ENCODE measurements at places on chromosomes 7 and 10.

DNA sequence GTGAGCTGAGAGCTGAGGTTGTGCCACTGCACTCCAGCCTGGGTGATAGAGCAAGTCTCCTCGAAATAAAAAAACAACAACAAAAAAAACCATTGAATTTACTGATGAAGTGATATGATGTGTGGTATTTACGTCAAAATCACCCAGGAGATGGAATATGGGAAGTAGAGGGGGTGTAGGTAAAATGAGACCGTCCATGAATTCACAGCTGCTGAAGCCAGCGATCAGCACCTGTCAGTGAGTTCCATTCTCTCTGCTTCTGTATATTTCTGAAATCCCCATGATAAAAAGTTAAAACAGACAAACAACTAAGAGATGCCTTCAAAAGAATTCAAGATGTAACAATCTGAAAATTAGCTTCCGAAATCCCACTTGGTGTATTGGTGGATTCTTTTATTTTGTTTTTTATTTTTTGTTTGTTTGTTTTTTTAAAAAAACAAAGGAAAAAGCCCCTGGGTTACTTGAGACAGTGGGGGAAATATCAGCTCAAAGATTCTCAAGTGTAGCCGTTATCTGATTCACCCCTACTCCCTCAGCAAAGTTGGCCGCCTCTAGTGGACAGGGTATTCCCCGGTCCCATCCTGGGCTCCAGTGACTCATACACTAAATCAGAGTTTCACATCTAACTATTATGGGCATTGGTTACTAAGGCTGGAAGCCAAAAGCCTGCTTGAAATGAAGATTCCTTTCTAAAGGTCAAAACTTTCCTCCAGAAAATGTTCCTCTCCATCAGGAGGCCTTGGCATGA is 76.4 kb downstream of the MAP3K8 start:
- DNase-seq, result no peak

DNA sequence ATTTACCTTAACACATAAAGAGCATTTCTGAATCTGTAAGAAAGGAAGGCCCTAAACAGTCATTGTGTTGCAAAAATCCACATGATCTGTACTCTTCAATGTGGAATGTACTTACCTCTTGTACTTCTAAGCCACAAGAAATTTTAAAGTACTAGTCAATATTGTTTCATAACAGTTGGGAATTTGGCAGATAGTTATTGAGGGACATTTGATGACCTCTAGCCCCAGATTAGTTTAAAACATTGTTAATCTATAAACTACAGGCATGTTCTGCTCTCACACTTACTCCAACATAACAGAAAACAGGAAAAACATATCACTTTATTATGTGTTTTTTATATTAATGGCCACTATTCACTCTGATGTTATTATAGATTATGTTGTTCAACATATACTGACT is 985.7 kb upstream of the LRRTM3 start:
- no peak for DNase-seq

DNA sequence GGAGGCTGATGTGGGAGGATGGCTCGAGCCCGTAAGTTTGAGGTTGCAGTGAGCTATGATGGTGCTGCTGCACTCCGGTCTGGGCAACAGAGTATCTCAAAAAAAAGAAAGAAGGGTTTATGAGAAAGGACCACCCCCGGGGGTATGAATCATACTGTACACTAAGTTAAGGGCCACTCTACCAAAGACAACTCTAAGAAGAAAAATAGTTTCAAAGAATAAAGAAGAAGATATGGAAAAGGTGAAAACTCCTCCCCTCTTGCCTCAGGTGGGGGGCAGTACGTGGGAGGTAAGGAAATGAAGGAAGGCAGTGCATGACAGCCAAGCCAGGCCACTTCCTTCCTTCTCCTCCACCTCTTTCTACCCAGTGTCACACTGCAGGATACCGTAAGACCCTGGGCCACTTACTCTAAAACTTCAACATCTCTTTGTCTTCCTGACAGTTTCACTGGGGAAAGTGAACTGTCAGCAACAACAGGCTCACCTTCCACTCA is 61.3 kb downstream of the PIP4K2A start:
- DNase-seq, result no peak

- no peak for DNase-seq
Measured at GRCh38 chr10:29353887-29354561, 65.2 kb downstream of the LYZL1 start.

DNA sequence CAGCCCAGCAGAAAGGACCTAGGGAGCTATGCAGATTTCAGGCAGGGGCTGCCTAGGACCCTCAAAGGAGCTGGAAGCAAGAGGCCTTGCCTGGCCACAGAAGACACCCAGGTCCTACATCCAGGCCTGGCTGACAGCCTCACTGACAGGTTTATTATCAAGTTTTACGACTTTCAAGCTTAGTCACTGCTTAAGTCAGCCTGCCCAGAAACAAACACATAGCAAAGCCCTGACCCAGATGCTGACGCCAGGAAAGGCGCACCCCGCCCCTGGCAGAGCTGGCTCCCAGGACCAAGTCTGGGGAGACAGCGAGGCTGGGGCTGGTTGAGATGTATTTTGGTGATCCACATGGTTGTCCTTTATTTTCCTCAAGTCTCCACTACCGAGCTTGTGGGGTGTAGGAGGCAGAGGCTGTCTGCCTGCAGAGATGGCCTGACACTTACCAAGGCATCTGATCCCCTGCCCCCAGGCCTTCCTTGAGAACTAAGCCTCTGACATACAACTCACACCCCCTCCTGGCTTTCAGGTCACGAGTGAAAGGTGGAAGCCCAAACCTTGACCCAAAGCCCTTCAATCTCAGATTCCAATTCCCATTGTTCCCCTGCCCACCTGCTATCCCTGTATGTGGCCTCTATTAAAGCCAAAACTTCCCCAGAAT is 80.7 kb upstream of the EMX2 start:
- DNase-seq, result peak; percentile 94

GRCh38 chr10:78053211-78053868 is 19.7 kb downstream of the RPS24 start:
- peak; percentile 26 for DNase-seq

GRCh38 chr7:5429857-5430611 is 6.4 kb upstream of the TNRC18 start:
- no peak for DNase-seq

GRCh38 chr7:5482020-5482498 is 58.4 kb upstream of the TNRC18 start:
- DNase-seq, result no peak

GRCh38 chr10:61197057-61197456 is 253.1 kb upstream of the RHOBTB1 start:
- no peak for DNase-seq

GRCh38 chr7:4260867-4261600 is 421.1 kb upstream of the FOXK1 start:
- no peak for DNase-seq

GRCh38 chr7:30627026-30627425 is 32.3 kb downstream of the GARS1 start:
- no peak for DNase-seq

DNA sequence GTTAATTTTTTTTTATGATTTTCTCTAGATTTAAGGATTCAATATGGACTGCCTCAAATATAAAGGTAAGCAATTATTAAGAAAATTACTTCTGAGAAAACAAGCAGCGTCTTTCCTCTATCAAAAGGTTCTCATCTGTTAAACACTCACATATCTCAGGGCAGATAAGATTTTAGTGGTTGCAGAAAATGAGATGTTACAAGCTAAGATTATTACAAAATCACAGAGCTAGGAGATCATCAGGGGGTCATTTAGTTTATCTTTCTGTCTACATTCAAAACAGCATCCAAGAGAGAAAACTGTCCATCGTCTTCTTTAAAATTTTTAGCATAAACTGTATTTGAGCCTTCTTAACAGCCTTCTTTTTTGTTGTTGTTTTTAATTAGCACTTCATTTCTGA is 29.1 kb upstream of the RHOBTB1 start:
- no peak for DNase-seq

DNA sequence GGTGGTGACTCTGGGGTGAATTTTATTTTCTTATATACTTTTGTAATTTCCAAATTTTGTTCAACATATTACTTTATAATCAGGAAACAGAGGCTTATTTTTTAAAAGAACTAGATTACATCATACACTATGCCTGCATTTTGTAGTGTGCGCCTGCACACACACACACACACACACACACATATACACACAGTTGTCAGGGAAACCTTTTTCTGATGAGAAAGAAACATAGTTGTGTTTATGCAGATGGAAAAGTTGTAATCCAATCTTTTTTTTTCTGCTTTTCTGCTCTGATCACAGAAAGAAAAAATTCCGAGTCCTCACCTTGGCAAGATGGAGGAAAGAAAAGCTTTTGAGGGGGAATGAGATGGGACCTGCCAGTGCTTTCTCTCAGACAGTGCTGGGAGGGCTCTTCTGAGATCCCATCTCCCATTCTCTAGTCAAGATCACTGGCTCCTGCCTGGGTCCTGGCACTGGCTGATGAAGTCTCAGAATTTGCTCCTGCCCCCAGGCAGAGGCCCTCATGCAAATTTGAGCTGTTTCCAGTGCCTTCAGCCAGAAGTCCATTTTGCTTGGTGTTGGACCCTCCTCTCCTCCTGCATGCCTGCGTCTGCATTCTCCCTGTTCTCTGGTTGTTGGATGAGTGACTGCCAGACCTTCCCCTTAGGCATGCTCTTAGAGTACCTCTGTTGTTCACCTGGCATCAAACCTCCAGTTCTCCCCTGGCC is 59.7 kb downstream of the TLL2 start:
- DNase-seq, result no peak

- no peak for DNase-seq
Measured at GRCh38 chr10:68402276-68402675, 4.8 kb downstream of the RUFY2 start.

GRCh38 chr7:73870041-73870492 is 9.1 kb downstream of the TMEM270 start:
- DNase-seq, result no peak

DNA sequence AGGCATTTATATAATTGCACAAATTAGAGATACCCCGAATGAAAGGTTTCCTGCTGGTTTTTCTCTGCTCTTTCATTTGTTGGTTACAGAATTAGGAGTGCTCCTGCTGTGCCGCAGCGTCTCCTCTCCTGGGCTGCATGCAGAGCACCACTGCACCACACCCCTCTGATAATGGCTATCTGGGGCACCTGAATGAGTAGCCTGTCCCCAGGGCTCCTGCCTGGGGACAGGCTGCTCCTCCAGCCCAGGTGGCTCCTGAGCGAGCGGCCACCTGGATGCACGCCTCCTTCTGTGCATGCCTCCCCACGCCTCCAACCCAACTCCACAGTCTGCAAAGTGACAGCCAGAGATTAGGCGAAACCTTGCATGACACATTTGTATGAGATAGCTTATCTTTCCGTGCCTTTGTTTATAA is 242.6 kb upstream of the FZD8 start:
- DNase-seq, result no peak

DNA sequence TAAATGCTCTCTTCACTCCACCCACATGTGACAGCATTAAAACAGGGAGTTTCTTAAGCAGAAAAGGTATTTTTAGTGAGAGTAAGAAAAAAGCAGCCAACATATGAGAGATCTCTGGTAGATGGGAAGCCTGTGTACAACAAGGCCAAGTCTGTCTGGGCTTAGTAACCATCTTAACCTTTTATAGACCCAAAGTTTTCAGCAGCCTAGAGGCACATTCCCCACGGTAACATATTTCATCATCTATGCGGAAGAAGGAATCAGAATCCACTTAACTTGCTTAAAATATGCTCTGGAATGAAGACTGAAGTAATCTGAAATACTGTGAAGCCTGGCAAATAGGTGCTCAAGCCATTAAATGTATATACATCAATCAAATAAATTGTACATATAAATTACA is 127.8 kb downstream of the RAPGEF5 start:
- DNase-seq, result no peak

DNA sequence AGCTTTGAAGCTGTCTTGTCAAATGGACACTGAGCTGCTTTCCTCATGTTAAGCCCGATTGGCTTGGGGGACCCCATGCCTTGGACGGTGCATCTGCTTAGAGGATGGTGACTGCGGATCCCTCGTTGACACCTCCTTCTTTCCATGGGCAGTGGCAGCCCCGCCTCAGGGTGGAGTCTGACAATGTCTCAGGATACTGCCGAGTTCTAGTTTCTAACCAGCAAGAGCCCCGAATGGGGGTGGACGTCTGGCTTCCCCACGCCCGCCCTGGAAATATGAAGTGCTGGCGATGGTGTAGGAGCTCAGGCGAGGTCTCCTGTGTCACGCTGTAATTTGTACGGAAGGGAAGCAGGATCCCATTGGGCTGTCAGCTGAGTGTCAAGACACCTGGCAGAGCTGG is 106.2 kb upstream of the CTBP2 start:
- DNase-seq, result no peak

- DNase-seq, result no peak
Measured at GRCh38 chr10:38119038-38119437, 24.9 kb downstream of the ZNF37A start.

DNA sequence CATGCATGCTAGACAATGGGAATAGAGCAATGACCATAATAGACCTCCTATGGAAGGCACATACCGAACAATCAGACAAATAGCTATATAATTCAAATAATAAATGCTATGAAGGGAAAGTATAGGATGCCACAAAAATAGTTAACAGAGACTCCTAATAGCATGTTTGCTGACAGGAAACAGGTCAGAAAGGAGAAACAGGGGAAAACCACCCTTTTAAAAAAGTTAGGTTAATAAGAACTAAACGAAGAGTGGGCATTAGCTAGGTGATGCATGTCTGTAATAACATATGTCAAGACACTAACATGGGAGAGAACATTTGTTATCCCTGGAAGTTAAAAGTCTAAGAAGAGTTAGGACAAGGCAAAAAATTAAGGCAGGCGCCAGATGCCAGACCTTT is 58.9 kb downstream of the ABI1 start:
- no peak for DNase-seq

DNA sequence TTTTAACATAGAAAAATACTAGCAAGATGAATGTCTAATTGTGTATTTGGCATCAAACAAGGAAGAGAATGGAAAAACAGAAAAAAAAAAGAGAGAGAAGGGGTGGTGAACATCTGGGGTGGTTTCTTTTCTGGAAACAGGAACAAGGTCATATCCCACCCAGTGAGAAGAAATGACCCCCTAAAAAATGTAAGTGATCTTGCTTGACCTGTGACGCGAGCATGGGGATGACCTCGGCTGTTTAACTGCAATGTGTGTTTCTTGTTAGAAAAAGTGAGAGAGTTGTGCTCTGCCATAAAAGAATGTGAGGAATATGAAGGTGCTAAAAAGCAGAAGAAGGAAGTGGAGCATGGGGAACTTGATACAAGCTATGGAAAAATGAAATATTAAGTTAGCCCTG is 258.5 kb downstream of the AGMO start:
- DNase-seq, result no peak

GRCh38 chr10:117539903-117540639 is 2.5 kb upstream of the EMX2 start:
- no peak for DNase-seq

DNA sequence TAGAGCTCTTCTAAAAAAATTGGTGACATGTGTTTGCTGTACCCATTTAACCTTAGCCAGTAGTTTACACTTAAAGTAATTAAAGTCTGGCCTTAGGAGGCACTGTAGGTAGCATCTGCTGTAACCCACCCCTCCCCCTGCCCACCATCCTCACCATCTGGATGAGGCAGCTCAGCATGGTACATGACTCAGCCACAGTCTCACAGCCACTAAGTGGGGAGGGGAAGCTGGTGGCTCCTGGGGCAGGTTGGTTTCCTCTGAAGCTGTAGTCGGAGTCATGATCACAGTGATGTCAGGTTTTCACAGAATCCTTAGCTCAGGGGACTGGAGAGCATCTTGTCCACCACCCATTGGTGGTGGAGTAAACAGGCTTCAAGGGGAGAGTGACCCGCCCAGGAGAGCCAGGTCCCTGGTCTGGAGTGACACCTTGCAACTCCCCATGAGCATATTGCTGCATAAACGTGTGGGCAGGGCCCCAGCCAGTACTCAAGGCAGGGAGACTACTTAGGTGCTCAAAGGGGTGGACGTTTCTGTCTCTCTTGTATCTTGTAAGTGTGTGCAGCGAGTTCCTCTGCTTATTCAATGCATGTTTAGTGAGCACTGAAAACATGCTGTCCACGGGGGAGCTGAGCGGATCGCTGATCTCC is 125.9 kb downstream of the GRK5 start:
- DNase-seq, result no peak
